SK-N-MC (cell line): ENCODE measurements at places on chromosomes 5 and 9.
A peak's percentile ranks its signal among the peaks of the same experiment; 100 is the strongest.

- no peak for DNase-seq
These were observed 21.9 kb upstream of the PDCD1LG2 start for GRCh38 chr9:5488221-5489008.

DNA sequence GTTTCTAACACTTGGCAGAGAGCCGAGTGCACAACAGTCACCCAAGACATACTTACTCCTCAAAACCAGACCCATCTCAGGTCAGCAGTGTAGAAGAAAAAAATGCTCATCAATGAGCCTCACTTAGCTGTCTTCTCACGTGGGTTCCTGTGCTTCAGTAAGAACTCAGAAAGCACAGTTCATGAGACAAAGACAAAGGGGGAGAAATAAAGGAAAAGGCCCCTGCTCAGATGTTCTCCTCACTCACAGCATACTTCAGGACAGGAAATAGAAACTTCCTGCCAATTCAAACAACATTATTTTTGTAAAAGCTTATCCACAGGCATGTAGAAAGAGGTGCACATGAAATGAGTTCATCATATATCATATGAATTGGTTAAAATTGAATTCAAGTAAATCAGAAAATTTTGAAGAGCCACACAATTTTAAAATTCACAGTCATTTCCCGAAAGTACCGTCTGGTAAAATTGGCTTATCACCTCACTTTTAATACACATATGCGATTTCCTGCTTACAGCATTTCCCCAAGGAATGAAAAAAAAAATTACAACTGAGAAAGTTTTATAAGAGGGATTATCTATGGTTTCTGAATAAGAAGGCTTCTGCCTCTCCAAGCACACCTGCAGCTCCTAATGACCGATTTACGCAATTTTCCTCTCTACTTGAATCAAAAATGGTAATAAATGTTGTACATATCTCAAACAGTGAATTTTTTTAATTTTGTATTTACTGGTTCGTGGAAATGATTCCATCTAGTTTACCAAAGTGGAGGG lies 328.3 kb downstream of the TMEM167A start:
- peak; percentile 64 for DNase-seq

- peak; percentile 55 for DNase-seq
These were observed 33.1 kb downstream of the APTX start for GRCh38 chr9:32968101-32969011.

DNA sequence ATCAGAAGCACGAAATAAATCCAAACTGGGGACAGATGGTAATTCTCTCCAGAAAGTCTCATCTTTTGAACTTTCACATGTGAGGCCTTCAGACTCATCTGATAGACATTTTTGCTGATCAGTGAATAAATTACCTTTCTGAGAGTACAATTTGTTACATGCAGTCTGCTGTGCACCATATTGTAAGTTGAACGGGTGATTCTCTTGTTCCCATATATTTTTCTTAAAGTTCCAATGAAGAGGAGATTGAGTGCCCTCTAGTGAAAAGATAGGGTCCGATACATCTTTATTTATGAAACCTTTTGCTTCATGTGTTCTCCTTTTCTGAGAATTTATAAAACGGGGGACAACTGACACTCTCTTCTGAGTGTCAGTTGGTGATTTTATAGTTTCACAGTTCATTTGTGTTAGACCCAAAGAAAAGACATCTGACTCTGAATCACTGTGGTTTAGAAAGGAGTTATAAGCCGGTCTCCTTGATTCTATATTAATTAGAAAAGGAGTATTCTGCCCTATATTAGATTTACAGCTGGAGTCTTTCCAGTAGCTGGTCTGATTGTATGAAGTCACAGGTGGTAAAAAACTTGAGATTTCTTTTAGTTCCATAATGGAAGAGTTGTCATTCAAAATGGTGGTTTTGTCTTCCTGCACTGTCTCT lies 30.4 kb downstream of the GNG10 start:
- peak; percentile 52 for DNase-seq

- no peak for DNase-seq
These were observed 729 bp upstream of the TMEM38B start for GRCh38 chr9:105693435-105694189.
